ENCODE measurements at places on chromosomes 2 and 18.
A peak's percentile ranks its signal among the peaks of the same experiment; 100 is the strongest.

DNA sequence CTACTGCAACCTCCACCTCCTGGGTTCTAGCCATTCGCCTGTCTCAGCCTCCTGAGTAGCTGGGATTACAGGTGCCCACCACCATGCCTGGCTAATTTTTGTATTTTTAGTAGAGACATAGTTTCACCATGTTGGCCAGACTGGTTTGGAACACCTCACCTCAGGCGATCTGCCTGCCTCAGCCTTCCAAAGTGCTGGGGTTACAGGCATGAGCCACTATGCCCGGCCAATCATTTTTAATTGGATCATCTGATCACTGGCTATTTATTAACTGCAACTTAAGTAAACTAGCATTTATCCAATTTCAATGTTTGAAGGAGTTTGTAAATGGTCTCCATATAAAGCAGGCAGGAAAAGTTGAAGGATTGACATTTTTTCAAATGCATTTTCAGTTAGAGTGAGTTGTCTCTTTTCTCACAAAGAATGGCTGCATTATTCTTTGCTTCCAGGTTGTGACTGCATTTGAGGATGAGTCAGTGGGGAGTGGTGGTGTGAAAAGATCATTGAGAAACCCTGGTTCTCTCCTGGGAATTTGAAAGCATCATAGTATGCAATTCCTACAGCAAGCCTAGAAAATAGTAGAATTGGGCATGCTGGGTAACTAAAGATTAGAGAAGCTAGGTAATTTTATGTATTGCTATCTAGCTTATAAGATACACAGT lies 431.1 kb upstream of the ZEB2 start:
- peak; percentile 94 for DNase-seq

DNA sequence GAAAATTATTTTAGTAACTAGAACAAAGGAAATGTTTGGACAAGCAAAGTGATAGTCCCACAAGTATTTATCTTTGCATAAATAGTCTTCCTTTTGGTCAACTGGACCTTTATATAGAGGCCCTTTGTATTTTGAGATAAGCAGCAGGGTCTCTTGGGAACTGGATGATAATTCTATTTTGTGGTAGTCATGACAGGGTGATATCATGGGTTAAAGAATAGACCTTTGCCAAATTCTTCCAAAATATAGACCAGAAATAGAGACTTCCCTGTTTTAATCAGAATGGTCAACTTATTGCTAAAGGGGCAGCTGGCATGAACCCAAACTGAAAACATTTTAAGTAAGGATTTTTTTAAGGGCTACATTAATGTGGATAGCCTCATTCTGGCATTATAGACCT lies 10.5 kb downstream of the PLEK start:
- DNase-seq: no peak

GRCh38 chr2:29374823-29375222 lies 259.6 kb downstream of the CLIP4 start:
- no peak for DNase-seq

GRCh38 chr2:121479882-121480522 lies 50.7 kb upstream of the RNU4ATAC start:
- DNase-seq: no peak

GRCh38 chr2:9231291-9232165 lies 24.9 kb downstream of the ASAP2 start:
- no peak for DNase-seq

DNA sequence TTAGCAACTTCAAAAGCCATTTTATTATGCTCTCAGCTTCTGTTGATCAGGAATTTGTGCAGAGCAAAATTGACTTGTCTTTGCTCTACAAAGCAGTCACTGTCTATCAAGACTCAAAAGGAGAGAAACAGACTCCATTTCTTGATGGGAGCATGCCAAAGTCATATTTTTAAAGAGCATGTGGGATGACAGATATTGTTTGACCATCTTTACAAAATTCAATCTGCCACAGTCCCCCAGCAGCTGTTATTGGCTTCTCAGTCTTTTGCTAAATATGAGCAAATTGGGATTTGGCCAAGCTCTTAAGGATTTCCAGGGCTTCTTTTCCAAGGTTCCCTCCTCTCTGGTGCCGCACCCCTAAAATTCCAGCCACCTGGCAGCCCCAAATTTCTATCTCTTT lies 67.9 kb downstream of the TEX51 start:
- no peak for DNase-seq

DNA sequence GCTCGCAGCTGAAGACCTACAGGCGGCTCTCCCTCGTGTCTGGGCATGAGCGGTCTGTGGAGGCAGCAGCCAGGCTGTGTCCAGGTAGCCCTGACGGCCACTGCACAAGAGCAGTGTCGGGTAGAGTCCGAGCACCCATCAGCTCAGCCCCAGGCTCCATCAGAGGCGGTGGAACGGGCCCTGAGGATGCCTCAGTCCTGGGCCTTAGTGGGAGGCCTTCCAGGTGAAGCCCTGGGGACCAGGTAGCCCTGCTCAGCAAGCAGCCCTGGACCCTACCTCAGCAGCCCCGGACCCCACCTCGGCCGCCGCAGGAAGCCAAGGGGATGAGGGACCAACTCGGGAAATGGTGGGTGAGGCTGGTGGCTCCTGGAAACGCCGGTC lies 21.3 kb upstream of the KLF11 start:
- no peak for DNase-seq

DNA sequence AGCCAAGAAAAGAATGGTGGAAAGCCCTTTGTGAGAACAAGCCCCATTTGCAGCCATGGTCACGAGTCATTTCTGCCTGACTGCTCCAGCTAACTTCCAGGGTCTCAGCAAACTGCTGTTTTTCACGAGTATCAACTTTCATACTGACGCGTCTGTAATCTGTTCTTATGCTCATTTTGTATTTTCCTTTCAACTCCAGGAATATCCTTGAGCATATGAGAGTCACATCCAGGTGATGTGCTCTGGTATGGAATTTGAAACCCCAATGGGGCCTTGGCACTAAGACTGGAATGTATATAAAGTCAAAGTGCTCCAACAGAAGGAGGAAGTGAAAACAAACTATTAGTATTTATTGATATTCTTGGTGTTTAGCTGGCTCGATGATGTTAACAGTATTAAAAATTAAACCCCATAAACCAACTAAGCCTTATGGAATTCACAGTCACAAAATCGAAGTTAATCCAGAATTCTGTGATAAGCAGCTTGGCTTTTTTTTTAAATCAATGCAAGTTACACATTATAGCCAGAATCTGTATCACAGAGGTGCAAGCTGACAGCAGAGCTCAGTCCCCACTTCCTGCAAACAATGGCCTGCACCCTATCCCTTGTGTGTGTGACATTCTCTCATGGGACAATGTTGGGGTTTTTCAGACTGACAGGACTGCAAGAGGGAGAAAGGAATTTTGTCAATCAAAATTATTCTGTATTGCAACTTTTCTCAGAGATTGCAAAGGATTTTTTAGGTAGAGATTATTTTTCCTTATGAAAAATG lies 26.1 kb downstream of the SLC14A1 start:
- peak; percentile 19 for DNase-seq

Data from fibroblast of skin of right quadriceps (primary cell).